CD8-positive, alpha-beta memory T cell (primary cell): ENCODE measurements at places on chromosomes 7 and 10.
A peak's percentile ranks its signal among the peaks of the same experiment; 100 is the strongest.

GRCh38 chr7:108570146-108570755 lies 577 bp downstream of the DNAJB9 start:
- DNase-seq, result peak; percentile 44

DNA sequence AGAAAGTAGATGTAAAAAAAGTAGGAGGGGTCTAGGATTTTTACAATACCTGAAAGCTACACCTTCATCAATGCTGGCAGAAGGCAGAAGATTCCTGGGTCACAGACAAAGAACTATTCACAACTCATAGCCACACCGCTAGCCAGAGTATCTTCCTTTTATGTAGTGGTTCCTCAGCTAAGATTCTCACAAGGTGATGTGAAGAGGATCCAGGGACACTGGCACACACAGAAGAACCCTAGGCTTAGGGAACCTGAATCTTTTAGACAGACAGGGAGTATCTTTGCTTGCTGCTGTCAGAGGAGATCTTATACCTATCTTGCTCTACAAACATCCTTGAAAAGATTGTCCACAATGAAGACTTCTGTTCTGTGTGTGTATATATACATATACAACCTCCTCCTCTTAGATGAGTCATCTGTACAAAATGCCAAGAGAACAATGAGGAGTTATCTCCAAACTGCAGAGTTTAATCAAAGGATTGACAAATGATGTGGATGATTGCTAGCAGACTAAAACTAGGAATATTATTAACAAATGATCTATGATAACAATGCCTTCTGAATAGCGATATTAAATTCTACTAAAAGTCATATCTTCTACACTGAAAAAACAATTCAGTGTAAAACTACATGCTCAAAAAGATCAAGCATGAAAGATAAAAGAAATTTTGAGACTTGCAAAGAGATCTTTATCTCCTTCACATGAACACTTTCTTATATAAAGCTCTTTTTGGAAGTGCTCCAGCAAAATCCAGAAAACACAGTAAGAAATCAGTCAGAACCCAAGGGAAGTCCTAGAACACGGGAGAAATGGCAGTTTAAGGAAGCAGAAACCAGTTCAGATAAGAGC lies 409.3 kb downstream of the PARD3 start:
- no peak for DNase-seq

DNA sequence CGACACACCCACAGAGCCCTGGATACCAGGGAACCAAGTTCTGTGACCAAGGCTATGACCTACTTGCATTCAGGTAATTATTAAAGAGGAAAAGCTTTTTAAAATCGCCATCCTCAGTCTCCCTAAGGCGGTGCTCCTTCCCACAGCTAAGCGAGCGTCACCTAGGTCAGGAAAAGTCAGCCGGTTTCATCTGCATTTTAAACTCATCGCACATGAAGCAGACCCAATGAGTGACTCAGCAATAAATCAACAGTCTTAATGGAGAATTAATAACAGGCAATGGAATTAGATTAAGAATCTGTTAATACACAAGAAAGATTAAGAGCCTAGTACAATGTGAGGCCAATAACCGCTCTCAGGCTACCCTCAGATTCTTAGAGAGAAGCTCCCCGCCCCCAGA lies 59.2 kb downstream of the HSPA12A start:
- DNase-seq, result no peak

- DNase-seq, result no peak
These were observed 4.4 kb upstream of the LUC7L2 start for GRCh38 chr7:139355320-139355719.

DNA sequence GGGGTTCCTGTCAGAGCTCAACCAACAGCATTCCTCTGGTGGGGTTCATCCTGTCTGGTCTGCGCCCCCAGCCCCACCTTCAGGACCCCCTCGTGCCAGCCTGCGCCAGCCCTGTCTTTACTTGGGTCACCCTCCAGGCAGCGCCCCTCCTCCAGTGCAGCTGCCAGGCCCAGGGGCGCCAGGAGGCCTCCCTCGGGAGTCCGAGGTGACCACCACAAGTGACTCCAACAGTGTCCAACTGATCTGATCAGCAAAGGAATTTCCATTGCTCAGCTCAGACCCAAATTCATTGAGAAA lies 10.6 kb downstream of the WDR86 start:
- peak; percentile 22 for DNase-seq

DNA sequence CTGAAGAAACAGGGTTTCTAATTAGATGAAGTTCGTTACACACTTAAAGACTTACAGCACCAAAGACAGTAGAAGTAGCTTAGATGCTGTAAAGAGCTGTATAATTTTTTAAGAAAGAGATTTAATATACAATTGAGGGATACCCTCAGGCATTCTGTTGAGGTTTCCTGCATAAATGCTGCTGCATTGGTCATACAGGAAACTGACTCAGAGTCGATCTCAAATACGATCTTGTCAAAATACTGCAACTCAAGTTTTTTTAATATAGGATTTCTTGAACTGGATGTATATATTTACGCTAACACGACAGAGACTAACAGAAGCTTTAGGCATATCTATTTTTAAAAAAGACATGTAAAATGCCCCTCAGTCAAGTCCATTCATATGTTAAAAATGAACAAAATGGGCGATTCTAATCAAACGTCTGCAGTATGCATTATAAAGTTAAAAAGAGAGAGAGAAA lies 2.4 kb upstream of the ARID5B start:
- DNase-seq, result peak; percentile 11

GRCh38 chr10:23338155-23338828 lies 6.3 kb downstream of the C10orf67 start:
- no peak for DNase-seq

DNA sequence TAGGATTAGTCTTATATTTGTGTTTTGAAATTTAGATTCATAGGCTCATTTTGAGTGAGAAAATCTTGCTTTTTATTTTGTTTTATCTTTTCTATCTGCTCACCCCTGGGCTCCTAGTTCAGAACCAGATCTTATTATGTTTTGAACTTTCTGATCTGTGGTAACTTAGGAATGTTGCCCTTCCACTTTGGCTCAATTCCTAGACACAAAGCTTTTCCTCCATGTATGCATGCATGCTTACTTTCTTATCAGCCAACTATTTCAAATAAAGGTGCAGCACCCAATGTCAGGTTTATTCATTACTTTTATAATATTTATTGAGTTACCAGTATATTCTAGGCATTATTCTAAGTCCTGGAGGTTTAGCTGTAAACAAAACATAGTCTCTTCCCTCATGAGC lies 374.8 kb upstream of the KIAA1217 start:
- no peak for DNase-seq

- DNase-seq, result no peak
These were observed 119.4 kb downstream of the ST7 start for GRCh38 chr7:117072620-117073118.

DNA sequence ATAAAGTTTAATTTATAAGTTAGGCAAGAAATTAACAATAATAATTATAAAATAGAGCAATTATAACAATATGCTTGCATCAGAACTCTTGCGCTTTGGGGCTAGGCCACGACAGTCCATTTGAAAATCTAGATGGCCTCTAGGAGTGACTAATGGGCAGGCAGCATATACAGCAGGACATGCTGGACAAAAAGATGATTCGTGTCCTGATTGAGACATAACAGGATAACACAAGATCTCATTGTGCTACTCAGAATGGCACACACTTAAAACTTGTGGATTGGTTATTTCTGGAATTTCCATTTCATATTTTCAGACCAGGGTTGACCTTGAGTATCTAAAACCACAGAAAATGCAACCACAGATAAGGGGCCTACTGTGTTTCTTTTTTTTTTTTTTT lies 27.5 kb downstream of the CTNNA3 start:
- DNase-seq, result no peak

DNA sequence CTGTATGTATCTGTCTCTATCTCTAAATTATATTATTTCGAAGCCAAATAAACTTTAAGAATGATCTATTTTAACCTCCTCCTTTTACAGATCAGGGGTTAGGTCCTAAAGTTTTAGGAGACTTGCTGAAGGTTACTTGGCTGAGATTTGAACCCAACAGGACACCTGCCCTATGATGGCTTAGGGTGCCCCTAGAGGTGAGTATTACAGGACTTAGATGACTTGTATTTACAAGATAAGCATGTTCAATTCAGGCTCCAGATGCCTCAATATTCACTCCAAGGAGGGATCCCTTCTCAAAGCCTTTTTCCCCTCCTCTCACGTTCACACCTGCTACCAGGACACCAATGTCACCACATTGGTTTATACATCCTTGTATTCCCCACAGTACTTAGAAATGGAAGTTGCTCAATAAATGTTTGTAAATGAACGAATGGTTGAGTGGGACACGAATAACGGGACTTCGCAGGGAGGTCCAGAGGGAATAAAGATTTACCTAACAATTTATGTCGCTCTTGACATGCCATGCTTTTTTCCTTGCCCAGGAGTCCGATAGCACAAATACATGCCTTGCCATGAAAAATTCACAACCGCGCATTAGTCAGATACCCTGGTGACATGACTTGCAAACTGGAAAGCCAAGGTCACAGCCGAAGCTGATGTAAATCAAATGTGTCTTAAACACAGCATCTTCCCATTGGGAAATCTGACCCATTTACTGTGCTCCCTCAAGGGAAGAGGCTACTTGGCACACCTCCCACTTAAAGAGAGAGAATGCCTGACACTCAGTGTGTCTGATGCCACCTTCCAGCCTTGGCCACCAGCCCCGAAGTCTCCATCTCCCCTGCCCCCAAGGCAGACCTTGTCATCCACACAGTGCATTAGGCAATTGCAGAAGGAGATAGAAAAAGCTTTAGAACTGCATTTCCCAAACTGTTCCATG lies 872.2 kb upstream of the AUTS2 start:
- DNase-seq, result no peak

DNA sequence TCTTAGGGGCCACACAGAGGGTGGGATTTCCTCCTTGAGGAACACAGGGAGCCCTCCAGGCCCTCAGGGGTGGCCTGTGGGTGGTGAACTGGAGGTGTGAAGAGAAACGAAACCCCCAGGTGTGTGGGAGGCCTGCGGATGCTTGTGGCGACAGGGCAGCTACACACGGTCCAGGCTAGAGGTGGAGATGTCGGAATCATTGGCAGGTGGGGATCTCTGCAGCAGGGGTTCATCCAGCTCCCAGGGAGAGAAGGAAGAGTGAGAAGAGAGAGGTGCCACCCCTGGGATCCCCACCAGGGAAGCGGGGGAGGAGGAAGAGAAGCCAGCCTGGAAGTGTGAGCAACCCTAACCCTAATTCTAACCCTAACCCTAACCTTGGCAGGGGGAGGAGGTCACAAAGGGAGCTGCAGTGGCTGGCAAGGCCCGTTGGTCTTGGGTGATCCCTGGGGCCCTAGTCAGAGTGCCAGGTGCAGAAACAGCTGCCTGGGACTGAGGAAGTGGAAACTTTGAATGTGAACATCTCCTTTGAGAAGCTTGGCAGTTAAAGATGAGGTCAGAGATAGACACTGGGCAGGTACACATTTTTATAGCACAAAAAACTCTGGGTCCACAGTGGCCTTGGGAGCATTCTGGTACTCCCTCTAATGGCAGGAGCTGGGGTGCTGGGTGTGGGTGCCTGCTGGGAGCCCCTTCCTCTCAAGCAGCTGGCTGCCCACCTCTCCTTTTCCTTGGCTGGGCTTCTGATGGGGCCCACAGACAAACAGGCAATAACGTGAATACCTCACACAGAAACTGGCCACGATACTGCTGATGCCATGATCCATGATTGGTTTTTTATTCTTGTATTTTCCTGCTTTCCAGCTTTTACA lies 6.8 kb upstream of the AEBP1 start:
- DNase-seq, result no peak

- no peak for DNase-seq
These were observed 107.4 kb downstream of the SH3PXD2A start for GRCh38 chr10:103748020-103748419.

DNA sequence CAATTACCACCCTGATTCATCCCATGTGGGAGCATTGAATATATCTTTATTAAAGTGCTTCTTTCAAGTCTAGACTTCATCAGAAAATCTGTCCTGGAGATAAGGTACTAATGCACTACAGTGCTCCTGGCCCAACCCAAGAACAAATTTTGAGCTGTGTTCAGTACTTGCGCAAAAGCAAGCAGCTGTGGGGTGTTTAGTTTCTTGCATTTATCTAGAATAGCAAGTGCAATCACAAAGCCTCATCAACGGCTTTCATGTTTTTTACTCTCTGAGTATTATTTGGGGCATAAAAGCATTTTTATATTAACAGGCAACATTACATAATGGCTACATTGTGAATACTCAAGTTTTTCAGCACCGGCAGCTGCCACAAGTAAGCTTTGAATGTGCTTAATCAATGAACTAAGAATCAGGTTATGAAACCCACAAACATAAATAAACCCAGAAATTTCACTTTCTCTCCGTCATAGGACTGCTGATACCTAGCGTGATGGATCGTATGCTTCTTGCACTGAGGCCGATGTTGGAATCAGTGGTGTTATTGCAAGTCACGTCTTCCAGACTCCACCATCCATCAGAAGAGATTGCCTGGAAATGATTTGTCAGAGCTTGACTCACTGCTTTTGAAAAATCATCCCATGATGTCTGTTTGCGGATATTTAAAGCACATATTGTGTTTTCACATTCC lies 113.1 kb downstream of the CTTNBP2 start:
- DNase-seq, result no peak

- no peak for DNase-seq
These were observed 558.9 kb upstream of the MBL2 start for GRCh38 chr10:53331460-53331859.

DNA sequence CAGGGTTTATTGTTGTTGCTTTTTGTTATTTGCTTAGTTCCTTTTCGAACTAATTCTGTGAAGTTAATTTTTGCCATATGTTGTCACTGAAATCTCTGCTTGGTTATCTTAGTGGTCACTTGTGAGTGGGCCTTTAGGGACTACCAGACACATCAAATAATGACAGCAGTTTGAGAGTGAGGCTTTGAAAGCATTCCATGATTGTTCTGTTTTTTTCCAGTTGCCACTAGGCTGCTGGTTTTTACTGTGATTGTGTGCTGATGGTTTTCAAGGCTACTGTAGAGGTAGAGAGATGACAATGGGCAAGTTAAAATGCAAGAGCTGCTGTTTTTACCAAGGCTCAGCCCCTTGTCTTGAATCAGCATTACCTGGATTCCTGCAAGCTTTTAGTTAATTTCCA lies 20.0 kb downstream of the SEPTIN7 start:
- DNase-seq, result no peak

DNA sequence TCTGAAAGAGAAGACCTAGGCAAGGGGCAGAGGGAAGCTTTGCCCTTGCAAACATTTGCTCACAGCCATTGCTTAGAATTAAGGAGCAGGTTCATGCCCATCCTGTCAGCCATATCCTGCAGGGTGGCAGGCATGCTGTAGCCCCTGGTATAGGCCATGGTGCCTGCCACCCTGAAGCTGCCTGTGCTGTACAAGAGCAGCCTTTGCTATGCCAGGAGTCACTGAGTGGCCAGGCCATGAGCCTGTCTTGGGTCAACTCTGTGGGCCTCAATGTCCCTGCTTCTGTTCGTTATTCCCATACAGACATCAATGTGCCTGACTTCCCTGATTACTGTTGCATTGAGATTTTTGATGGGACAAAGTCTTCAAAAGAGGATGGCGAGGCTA lies 368 bp upstream of the SVOPL start:
- DNase-seq, result no peak
